ENCODE measurements at places on chromosomes 11 and 22. TPM values are rescaled to one million over a fixed set of nuclear protein-coding genes. Genes with fewer than 3 reads are reported as not detected.

TSSK2 gene
- not detected for total RNA-seq

- H3K36me3 ChIP-seq, result no peaks in the 10 kb centered on the region
- peak; percentile 66 for DNase-seq
- H3K27ac ChIP-seq, result no peak overlapping the region
- no peaks in the 10 kb centered on the region for H3K4me1 ChIP-seq
- H3K27me3 ChIP-seq, result no peaks in the 10 kb centered on the region
Measured at GRCh38 chr11:78715639-78716311, 141.1 kb upstream of the NARS2 start.

GRCh38 chr11:71538666-71538990 lies 803 bp downstream of the KRTAP5-8 start:
- DNase-seq, result no peak
- H3K4me1 ChIP-seq, result no peaks in the 10 kb centered on the region
- H3K4me3 ChIP-seq, result no peak overlapping the region
- no peak overlapping the region for H3K27ac ChIP-seq
- no peaks in the 10 kb centered on the region for H3K36me3 ChIP-seq

CHRM4 gene
- not detected for total RNA-seq

GRCh38 chr22:27212617-27213177 lies 555.3 kb downstream of the MIAT start:
- no peaks in the 10 kb centered on the region for H3K27me3 ChIP-seq
- DNase-seq, result no peak
- H3K4me3 ChIP-seq, result no peak overlapping the region
- peaks cover 19% of the 10 kb centered on the region for H3K4me1 ChIP-seq
- H3K27ac ChIP-seq, result peak overlapping the region; percentile 1

GRCh38 chr11:125036933-125037332 lies 26.2 kb upstream of the SLC37A2 start:
- no peaks in the 10 kb centered on the region for H3K36me3 ChIP-seq
- no peaks in the 10 kb centered on the region for H3K27me3 ChIP-seq
- no peak overlapping the region for H3K27ac ChIP-seq
- no peaks in the 10 kb centered on the region for H3K4me1 ChIP-seq
- no peak overlapping the region for H3K4me3 ChIP-seq

DNA sequence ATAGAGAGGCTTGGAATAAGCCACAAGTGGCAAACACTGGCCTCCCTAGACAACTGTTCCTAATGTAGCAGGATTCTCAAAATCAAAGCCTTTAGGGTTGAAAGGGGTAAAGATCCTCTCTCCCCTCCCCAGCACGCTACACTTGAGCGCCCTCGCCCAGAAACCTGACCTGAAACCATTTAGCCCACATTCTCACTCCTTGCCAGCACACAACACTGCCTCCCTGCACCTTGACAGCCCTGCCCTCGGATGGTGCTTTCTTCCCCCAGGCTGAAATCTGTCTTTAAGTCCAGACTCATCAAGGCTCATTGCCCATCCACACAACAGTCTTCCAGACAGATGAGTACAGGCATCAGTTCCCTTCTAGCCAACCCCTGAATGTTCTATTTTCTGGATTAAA lies 26.5 kb downstream of the CWC15 start:
- H3K27ac ChIP-seq, result no peak overlapping the region
- H3K27me3 ChIP-seq, result no peaks in the 10 kb centered on the region
- no peak for DNase-seq
- no peaks in the 10 kb centered on the region for H3K36me3 ChIP-seq
- no peaks in the 10 kb centered on the region for H3K4me1 ChIP-seq

DNA sequence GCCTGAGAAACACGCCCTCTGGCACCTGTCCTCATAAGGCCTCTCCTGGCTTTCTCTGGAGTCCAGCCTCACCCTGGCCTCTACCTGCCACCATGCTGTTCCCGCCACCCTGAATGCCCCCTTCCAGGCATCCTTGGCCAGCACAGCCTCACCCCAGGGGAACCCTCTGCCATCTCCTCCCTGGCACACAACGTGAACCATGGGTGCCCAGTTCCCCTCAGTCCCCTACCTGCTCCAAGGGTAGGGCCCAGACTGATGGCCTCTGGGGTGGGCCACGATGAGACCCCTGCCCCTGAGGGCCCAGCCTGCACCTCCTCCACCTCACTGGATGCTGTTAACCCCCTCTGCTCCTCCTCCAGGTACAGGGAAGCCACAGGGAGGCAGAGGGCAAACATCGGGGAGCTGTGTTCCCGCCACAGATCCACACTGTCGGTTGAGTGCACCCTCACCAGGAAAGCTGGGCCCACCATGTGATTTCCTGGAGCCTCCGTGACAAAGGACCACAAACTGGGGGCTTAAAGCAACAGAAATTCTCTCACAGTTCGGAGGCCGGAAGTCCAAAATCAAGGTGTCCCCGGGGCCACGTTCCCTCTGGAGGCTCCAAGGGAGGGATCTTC lies 169.6 kb downstream of the BRD1 start:
- H3K4me3 ChIP-seq, result peak overlapping the region; percentile 72
- H3K36me3 ChIP-seq, result no peaks in the 10 kb centered on the region
- no peaks in the 10 kb centered on the region for H3K27me3 ChIP-seq
- DNase-seq, result peak; percentile 25
- peak overlapping the region; percentile 83 for H3K27ac ChIP-seq

GRCh38 chr11:46600194-46600960 lies 6.6 kb upstream of the AMBRA1 start:
- H3K27ac ChIP-seq, result no peak overlapping the region
- no peak for DNase-seq
- H3K4me1 ChIP-seq, result no peaks in the 10 kb centered on the region
- no peak overlapping the region for H3K4me3 ChIP-seq
- H3K36me3 ChIP-seq, result peaks cover 8% of the 10 kb centered on the region

CST6 gene
- 11.0 TPM for total RNA-seq

DNA sequence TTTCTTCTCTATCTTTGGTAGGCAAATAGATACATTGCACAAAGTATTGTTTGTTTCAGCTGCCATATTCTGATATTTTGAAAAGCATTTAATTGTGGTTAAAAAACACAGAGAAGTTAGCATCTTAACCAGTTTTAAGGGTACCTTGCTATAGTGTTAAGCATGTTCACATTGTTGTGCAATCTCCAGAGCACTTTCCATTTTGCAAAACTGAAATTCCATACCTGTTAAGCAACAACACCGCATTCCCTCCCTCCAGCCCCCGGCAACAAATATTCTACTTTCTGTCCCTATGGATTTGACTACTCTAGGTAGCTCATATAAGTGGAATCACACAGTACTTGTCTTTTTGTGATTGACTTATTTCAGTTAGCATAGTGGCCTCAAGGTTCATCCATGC lies 33.9 kb downstream of the CNTF start:
- H3K27me3 ChIP-seq, result no peaks in the 10 kb centered on the region
- no peaks in the 10 kb centered on the region for H3K4me1 ChIP-seq
- no peak overlapping the region for H3K4me3 ChIP-seq
- H3K36me3 ChIP-seq, result no peaks in the 10 kb centered on the region
- H3K27ac ChIP-seq, result no peak overlapping the region

DNA sequence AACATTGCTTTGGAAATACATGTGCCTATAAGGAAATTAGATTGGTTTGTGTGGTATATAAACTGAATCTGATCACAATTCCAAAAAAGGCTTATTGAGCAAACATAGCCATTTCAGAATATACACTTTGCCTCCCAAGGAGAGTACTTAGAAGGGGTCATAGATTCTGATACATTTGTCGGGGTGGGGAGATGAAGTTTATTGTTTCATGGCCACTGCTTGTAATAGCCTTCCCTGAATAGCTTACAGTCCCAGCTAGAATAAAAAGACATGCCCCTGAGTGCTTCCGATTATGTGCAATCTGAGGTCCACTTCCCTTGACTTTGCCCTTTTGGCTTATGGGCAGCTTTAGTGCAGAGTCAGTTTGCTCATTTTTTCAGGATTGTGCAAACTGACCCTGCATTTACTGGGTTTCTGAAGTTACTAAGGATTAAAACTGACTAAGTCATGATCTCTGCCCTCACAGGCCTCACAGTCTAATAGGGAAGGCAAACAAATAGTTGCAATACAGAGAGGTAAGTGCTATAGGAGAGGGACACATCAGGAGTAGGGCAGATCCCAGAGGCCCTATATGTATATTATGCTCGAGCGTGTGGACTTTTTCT lies 184.2 kb downstream of the BLID start:
- H3K27ac ChIP-seq, result no peak overlapping the region
- no peak for DNase-seq
- H3K4me1 ChIP-seq, result peaks cover 8% of the 10 kb centered on the region

DNA sequence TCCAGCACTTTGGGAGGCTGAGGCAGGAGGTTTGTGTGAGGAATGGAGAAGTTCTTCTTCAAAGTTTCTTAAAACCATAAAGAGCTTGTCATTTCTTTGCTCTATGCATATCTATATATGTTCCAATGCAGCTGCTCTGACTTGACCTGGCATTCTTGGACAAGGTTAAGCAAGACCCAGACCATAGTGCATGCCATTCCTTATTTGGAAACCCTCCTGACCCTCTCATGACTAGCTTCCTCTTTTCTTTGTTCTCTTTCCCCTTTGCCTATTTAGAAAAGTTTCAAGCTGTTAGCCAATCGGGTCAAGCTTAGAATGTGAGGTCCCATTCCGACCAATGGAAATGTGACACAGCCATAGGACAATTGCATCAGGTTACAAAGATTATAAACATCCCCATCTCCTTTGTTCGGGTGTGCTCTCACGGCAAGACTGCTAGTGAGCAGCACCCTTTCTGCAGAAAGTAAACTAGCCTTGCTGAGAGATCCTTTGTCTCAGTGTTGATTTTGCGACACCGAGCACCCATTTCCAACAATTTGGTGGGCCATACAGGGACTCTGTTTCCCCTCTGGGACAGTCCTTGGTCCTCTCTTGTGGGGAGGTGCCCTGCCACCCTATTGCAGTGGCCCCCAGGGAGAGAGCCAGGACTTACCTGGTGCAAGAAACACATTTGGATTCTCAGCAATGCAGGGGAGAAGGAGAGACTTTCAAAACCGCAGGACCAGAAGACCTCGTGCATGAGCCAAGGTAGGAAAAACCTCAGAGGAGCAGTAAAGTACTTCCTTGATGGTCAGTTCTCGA lies 39.9 kb upstream of the ANO1 start:
- no peak overlapping the region for H3K27ac ChIP-seq
- H3K4me3 ChIP-seq, result no peak overlapping the region
- no peaks in the 10 kb centered on the region for H3K27me3 ChIP-seq
- H3K36me3 ChIP-seq, result no peaks in the 10 kb centered on the region
- DNase-seq, result no peak

- no peak for DNase-seq
- H3K27me3 ChIP-seq, result no peaks in the 10 kb centered on the region
- no peak overlapping the region for H3K4me3 ChIP-seq
- no peaks in the 10 kb centered on the region for H3K36me3 ChIP-seq
Measured at GRCh38 chr11:45163956-45164575, 17.6 kb downstream of the PRDM11 start.

- no peak for DNase-seq
- H3K27me3 ChIP-seq, result no peaks in the 10 kb centered on the region
- no peaks in the 10 kb centered on the region for H3K4me1 ChIP-seq
- H3K4me3 ChIP-seq, result no peak overlapping the region
- no peak overlapping the region for H3K27ac ChIP-seq
Measured at GRCh38 chr11:30561691-30562415, 24.3 kb downstream of the MPPED2 start.

DNA sequence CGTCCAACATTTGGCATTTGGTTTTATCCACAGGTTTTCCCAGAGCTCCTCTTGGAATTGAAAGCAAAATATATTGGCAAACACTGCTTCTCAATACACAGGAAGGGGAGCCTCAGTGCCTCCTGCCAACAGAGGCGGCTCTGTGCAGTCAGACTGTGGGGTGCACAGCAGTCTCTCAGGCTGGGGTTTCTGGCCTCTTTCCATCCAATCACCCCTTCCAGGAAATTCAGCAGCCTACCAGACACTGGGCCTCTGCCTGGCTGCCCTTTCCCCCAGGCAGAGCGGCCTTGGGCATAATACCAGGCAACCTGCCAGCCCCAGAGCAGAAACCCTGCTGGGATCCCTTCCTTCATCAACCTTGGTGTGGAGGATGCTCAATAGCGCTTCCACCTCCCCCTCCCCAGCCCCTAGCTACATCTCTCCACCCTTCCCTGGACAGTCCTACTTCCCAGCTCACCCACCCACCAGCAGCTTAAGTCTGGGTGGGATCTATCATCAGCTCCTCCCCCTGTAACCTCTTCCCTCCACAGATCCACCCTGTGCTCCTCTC lies 17.8 kb upstream of the RAPSN start:
- no peak for DNase-seq
- no peaks in the 10 kb centered on the region for H3K27me3 ChIP-seq
- no peak overlapping the region for H3K4me3 ChIP-seq
- peaks cover 21% of the 10 kb centered on the region for H3K4me1 ChIP-seq

FGF19 gene
- total RNA-seq, result not detected

All from lower lobe of right lung (tissue), 2 donors.